ENCODE measurements at places on chromosomes 6 and 20.

DNA sequence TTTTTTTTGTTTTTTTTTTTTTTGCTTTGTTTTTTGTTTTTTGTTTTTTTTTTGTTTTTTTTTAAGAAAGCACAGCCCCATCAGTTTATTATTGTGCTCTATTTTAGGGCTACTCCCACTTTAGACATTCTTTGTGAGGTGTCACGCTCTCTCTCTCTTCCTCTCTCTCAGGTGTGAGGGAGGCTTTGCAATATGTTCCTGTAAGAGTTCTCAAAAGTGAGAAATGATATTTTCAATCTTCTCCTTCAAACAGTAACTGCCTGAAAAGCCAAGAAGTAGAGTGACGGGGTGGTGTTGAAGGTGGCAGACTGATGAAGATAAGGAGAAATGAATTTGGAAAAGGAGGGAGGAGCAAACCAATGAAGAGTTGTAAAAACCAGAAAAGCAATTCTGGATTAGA lies 28.3 kb upstream of the HDAC2 start:
- H3K27me3 ChIP-seq, result no peaks in the 10 kb centered on the region
- H3K4me1 ChIP-seq, result no peaks in the 10 kb centered on the region
- H3K27ac ChIP-seq, result no peak overlapping the region

DNA sequence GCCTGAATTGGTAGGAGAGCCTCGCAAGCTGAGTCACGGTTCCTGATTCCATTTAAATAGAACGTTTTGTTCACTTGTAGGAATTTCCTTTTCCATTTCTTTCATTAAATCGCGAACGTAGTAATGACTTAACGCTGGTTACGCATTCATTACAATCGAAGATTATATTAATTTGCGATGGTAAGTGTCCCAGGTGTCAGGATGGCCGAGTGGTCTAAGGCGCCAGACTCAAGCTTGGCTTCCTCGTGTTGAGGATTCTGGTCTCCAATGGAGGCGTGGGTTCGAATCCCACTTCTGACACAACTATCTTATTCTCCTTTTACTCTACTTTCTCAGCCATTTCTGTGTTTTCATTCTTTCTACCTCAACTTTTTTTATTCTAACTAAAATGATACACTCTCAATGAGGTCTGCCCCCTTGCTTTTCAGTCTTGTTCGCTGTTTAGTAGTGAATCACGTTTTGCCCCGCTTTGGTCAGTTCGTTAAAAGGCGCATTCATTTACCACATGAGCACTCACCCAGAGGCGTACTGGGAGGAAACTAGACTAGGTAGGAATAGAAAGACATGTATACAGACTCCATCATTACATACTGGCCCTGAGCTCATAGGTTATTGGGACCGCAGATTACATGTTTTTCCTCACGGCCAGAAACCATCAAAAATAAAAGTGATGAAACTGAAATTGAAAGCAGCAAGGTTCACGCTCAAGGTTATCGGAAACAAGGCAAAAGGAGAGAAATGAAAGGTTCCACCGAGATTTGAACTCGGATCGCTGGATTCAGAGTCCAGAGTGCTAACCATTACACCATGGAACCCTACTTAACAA lies 17.3 kb upstream of the TRIM27 start:
- no peaks in the 10 kb centered on the region for H3K27me3 ChIP-seq
- no peak overlapping the region for H3K27ac ChIP-seq
- peak; percentile 81 for DNase-seq
- H3K36me3 ChIP-seq, result no peaks in the 10 kb centered on the region
- H3K4me3 ChIP-seq, result peak overlapping the region; percentile 72

DNA sequence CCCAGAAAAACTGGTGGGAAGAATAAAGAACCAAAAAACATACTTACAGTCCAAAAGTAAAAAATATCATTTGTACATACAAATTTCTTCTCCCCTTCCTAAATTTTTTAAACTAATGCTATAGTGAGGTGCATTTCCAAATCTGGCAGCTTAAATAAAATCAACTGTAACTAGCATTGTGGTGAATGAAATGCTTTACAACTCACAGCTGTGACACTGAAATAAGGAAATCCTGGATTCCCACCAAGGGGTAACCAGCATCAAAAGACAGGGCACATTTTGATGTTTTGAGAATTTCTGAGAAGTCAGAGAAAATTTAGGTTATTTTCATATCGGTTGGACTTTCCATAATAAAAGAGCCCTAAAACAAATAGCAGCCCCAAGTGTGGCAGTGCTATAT lies 27.3 kb downstream of the BACH2 start:
- H3K27me3 ChIP-seq, result no peaks in the 10 kb centered on the region
- H3K4me1 ChIP-seq, result no peaks in the 10 kb centered on the region
- H3K4me3 ChIP-seq, result no peak overlapping the region
- no peak overlapping the region for H3K27ac ChIP-seq

GRCh38 chr6:163367497-163368183 lies 46.9 kb upstream of the QKI start:
- H3K27me3 ChIP-seq, result no peaks in the 10 kb centered on the region
- H3K36me3 ChIP-seq, result no peaks in the 10 kb centered on the region
- no peak for DNase-seq
- no peak overlapping the region for H3K4me3 ChIP-seq
- no peak overlapping the region for H3K27ac ChIP-seq

GRCh38 chr6:105646391-105646867 lies 243.5 kb upstream of the PREP start:
- H3K4me1 ChIP-seq, result no peaks in the 10 kb centered on the region
- H3K27me3 ChIP-seq, result no peaks in the 10 kb centered on the region
- no peaks in the 10 kb centered on the region for H3K36me3 ChIP-seq
- no peak overlapping the region for H3K27ac ChIP-seq
- no peak for DNase-seq
- no peak overlapping the region for H3K4me3 ChIP-seq

DNA sequence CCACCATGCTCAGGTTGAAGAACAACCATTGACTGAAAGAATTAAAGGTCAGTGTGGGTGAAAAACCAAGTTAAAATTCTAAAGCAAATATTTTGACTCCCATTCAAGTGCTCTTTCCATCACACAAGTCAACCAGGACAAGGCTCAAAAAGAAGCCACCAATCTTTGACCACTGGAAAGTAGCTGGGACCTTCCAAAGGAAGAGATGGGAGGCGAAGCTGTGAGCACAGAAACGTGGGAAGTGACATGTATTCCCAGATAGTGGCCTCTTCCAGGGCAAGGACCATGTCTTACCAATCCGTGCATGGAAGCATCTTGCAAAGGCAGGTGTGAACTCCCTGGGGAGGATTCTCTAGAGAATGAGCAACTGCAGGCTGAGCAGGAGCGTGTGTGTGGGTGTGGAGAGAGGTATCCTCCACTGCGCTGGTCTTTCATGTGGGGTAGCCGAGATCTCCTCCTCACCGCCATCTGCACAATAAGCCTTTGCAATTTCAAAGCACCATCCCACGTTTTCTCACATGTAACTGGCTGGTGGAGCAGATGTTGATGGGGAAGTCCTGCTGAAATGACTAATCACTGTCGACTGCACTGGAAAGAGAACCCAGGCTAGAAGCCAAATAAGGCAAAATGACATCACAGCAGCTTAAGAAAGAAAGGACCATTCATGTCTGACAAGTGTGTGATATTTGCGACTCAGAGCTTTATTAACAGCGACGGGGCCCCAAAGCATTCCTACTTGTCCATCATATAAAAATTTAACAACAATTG lies 189.4 kb upstream of the RREB1 start:
- H3K4me1 ChIP-seq, result no peaks in the 10 kb centered on the region
- no peak overlapping the region for H3K27ac ChIP-seq
- no peak overlapping the region for H3K4me3 ChIP-seq
- no peak for DNase-seq

GRCh38 chr20:45206725-45207124 lies at the start of gene SEMG1:
TSS of gene SEMG1 (plus strand) at chr20:45207033. CDS start at chr20:45207054, 21 bp downstream.
- H3K27me3 ChIP-seq, result peaks cover 3% of the 10 kb centered on the region
- H3K36me3 ChIP-seq, result no peaks in the 10 kb centered on the region
- H3K4me3 ChIP-seq, result no peak within 1 kb of the TSS
- no peaks in the 10 kb centered on the region for H3K4me1 ChIP-seq
- H3K27ac ChIP-seq, result no peak within 1 kb of the TSS
- no peak for DNase-seq

GRCh38 chr6:46756469-46757213 lies 9.9 kb downstream of the ANKRD66 start:
- peaks cover 3% of the 10 kb centered on the region for H3K4me1 ChIP-seq
- no peak overlapping the region for H3K27ac ChIP-seq
- H3K36me3 ChIP-seq, result no peaks in the 10 kb centered on the region
- peak; percentile 39 for DNase-seq

DNA sequence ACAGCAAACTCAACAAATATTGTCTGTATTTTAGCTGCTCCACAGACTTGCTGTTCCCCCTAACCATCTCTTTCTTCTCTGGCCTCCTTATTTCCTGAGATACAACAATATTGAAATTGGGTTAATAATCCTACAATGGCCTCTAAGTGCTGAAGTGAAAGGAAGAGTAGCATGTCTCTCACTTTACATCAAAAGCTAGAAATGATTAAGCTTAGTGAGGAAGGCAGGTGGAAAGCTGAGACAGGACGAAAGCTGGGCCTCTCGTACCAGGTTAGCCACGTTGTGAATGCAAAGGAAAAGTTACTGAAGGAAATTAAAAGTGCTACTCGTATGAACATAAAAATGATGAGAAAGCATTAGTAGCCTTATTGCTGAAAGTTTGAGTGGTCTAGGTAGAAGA lies 63.8 kb downstream of the ELOVL5 start:
- no peaks in the 10 kb centered on the region for H3K27me3 ChIP-seq
- no peak for DNase-seq
- H3K36me3 ChIP-seq, result no peaks in the 10 kb centered on the region
- H3K27ac ChIP-seq, result no peak overlapping the region

DNA sequence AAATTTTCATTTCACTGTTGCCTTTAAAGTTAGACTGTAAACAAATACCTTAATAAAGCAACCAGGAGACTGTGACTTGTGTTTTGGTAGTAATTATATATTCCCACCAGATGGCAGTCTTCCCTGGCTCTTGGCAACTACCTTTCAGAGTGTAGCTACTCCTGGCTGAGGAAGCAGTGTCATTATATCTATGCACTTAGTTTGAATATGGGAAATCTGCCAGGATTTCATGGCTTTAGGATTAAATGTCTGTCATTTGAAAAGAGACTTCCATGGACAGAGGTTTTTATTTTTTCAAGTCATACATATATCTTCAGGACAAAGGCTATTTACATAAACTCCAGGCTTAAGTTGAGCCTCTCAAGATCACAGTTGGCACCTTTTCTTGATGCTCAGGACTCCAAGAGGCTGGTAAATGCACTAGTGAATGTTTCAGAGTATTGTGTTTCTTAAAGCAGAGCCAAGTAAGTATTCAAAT lies 160.1 kb downstream of the C6orf58 start:
- DNase-seq, result peak; percentile 74
- H3K4me1 ChIP-seq, result no peaks in the 10 kb centered on the region
- no peaks in the 10 kb centered on the region for H3K36me3 ChIP-seq
- H3K4me3 ChIP-seq, result no peak overlapping the region
- H3K27ac ChIP-seq, result no peak overlapping the region

DNA sequence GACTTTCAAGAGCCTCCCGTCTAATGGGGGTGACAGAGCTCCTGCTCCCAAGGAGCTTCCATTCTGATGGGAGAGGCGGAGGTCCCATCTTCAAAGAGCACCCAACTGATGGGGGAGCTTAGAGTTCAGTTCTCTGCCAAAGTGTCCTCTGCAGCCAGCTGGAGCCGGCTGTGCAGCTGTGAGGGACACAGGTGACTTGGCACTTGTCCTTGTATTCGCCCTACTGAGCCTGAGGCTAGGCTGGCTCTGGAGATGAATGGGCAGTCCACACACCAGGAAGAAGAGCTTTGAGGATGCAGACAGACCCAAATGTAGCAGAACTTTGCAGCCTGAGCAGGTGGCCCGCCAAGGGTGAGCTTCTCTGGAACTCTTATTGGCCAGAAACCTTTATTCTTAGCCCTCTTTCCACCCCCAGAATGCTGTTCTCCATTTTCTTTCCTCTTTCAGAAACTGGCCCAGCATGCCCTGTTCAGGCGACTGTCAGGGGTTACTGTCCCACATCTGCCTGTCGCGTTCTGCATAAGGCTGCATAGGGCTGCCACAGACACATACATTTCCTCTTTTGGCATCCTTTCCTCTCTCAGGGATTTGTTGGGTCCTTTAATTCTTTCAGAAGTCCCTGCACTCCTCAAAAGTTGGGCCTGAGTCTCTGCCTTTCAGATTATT lies 108.7 kb upstream of the LRFN2 start:
- H3K4me1 ChIP-seq, result no peaks in the 10 kb centered on the region
- H3K4me3 ChIP-seq, result no peak overlapping the region
- no peak for DNase-seq
- no peaks in the 10 kb centered on the region for H3K27me3 ChIP-seq
- H3K27ac ChIP-seq, result no peak overlapping the region

DNA sequence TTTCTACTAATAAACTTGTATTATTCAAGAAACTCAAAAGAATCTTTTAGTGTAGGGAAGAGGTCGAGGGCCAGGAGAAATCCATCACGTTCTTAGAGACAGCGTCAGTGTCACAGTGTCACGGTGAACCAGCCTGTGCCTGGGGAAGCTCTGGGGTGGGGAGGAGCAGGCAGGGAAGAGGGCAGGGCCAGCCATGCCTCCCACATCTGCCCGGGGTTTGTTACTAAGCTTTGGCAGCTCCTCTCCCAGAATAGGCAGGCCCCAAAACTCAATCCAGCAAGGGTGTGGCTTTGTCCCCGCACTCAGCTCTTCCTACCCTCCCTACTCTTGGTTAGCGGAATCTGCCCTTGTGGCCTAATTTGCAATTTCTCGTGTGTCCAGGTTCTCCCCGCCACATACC lies 72.9 kb downstream of the TCP11 start:
- no peak overlapping the region for H3K4me3 ChIP-seq
- peaks cover 11% of the 10 kb centered on the region for H3K36me3 ChIP-seq
- no peaks in the 10 kb centered on the region for H3K27me3 ChIP-seq
- H3K27ac ChIP-seq, result no peak overlapping the region
- DNase-seq, result no peak
- H3K4me1 ChIP-seq, result no peaks in the 10 kb centered on the region

DNA sequence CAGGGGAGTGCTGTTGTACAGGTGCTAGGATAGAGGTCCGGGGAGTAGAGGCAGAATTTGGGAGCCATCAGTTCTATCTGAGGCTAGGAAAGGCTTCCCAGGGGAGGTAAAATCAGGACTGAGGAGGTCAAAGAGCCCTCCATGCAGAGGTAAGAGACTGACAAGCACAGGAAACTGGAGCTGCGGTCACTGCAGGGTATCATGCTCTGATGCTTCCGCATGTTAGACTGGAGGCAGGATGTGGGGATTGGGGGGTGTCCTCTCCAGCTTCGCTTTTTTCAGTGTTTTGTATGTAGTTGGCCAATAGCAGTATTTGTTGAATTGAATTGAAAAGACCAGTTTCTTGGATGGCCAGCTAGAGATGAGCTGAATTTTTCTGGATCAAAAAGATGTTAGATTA lies 87.8 kb downstream of the SLC22A3 start:
- H3K4me1 ChIP-seq, result no peaks in the 10 kb centered on the region
- no peaks in the 10 kb centered on the region for H3K27me3 ChIP-seq
- DNase-seq, result no peak
- no peak overlapping the region for H3K4me3 ChIP-seq

- no peaks in the 10 kb centered on the region for H3K27me3 ChIP-seq
- no peak for DNase-seq
- no peaks in the 10 kb centered on the region for H3K4me1 ChIP-seq
These were observed 84.8 kb upstream of the RNF217 start for GRCh38 chr6:124877468-124877867.

- H3K4me3 ChIP-seq, result no peak overlapping the region
- H3K27ac ChIP-seq, result no peak overlapping the region
- no peak for DNase-seq
These were observed 52.6 kb upstream of the SALL4 start for GRCh38 chr20:51854921-51855320.
